Nephron progenitor cell (in vitro differentiated cells): ENCODE measurements at places on chromosomes 12 and 14.

GRCh38 chr12:116247377-116247776 is 30.1 kb downstream of the MED13L start:
- DNase-seq, result no peak

DNA sequence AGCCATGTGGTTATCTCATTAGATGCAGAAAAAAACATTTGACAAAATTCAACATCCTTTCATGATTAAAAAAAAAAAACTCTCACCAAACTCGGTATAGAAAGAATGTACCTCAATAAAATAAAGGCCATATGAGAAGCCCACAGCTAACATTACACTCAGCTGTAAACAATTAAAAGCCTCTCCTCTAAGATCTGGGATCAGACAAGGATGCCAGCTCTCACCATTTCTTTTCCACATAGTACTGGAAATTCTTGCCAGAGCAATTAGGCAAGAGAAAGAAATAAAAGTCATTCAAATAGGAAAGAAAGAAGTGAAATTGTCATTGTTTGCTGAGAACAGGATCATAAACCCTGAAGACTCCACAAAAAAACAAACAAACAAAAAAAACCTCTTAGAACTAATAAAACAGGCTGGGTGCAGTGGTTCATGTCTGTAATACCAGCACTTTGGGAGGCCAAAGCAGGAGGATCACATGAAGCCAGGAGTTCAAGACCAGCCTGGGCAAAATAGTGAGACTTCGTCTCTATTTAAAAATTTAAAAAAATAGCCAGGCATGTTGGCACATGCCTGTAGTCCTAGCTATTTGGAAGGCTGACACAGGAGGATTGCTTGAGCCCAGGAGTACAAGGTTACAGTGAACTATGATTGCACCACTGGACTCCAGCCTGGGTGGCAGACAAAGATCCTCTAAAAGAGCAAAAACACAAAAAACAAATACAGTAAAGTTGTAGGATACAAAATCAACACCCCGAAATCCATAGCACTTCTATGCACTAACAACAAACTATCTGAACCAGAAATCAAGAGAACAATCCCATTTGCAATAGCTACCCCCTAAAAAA is 114.4 kb downstream of the FOXA1 start:
- no peak for DNase-seq

GRCh38 chr12:49542592-49543160 is 3.8 kb downstream of the KCNH3 start:
- no peak for DNase-seq

GRCh38 chr12:38695057-38695456 is 210.3 kb downstream of the CPNE8 start:
- DNase-seq, result no peak

DNA sequence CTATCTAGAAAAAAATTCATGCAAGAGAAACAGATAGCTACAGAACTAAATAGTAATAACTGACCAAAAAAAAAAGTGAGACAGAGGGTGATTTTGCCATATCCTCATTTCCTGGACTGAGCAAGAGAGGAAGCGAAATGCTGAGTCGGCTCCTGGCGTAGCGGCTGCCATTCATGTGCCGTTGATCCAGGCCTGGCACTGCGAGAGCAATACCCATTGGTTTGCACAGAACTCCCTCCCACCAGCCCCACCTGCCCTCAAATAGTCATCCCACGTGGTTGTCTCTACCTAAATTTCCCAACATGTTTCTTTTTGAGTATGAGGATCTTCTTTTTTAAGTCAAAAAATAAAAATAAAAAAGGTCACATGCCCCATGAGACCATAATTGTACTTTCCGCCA is 9.4 kb upstream of the WNT5B start:
- DNase-seq, result no peak

DNA sequence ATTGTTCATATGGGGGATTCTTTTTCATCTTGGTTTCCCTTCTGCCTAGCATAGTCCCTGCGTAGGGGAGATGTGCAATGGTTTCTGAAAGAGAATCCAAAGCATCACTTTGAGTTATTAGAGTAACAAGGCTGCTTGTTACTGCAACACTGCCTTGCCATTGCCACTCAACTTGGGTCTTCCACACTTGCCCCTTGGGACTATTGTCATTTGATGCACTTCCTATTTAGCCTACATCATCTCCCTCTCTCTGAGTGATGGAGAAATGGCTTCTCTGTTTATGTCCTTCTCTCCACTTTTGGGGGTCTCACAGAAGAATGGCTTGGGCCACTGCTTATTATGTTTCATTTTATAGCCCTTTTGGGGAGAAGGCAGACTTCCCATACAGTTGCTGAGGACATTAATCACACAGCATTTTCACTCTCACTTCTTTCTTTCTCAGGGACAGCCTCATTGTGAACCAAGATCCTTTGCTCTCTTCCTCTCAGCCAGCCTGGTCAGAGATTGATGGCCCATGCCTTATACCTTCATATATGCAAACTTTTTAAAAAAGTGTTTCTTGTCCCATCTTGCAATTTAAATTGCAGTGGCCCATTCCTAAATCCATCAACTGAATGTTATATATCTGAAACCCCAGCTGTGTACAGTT is 50.8 kb upstream of the POC1B start:
- DNase-seq, result no peak

DNA sequence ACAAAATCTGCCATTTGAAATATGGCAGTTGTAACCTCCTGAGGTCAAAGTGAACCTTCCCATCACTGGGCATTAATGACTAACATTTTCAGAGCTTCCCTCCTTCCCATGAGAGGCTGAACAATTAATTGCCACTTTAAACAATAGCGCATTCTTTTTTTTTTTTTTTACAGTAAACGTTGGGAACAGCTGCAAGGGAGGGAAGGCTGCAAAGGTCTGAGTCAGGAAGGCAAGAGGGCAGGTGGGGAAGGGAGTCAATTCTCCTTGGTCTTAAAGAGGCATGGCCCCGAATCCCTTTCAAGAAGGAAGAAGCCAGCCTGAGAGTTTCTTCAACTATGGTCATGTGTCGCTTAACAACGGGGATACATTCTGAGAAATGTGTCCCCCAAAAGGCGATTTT is 41.0 kb upstream of the PLEKHG3 start:
- no peak for DNase-seq

DNA sequence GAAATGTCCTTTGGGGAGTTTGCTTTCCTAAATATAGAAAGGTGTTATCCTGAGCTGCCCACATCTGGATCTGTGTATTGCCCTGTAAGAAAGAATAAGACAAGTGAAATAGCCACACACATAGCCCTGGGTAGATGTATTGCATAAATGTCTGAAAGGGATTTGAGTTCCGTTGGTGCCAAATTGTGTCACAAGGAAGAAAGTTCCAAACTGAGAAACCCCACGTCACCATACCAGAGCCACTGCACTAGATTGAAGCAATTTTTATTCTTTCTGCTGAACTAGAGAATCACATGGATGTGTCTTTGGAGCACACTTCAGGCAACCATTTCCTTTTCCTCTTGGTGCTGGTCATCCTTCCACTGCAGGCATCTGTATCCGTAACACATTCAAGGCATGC is 5.0 kb downstream of the RNASE9 start:
- no peak for DNase-seq

- no peak for DNase-seq
Observed at GRCh38 chr12:10027721-10028120, 2.8 kb upstream of the CLEC9A start.

GRCh38 chr14:71319666-71320065 is 412.4 kb downstream of the PCNX1 start:
- peak; percentile 4 for DNase-seq

- no peak for DNase-seq
Observed at GRCh38 chr14:105738638-105739037, 212.3 kb downstream of the TMEM121 start.

DNA sequence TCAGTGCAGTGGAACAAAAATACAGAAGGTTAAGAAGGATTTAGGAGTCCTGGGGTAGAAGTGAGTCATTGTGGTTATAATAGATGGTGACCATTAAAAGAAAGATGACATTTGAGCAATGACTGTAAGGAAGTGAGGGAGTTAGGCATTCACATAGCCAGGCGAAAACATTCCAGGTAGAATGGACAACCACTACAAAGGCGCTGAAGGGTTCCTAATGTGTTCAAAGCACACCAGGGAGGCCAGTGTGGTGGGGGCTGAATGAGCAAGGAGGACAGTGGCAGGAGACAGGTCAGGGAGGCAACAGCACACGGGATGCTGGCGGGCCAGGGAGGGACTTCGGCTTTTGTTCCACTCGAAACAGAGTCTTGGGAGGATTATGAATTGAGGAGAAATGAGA is 129.9 kb downstream of the NPAS3 start:
- no peak for DNase-seq

GRCh38 chr14:60653701-60654161 is 4.5 kb upstream of the SIX1 start:
- DNase-seq, result no peak

DNA sequence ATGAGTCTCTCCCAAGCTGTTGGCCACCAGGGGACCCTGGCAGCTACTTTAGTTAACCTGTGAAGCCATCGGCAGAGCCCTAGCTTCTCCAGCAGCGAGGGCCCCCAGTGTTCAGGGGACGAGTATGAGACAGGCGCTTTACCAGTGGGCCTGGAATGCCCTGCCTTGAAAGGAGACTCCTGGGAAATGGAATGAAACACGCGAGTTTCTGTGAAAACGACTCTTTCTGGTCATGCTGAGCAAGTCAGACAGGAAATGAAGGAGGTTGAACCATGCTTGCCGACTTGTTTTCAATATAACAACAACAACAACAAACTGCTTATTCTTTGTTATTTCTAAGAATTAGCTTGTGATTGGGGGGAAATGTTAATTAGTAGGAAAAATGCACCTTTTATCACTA is 42.9 kb downstream of the SFSWAP start:
- DNase-seq, result no peak

DNA sequence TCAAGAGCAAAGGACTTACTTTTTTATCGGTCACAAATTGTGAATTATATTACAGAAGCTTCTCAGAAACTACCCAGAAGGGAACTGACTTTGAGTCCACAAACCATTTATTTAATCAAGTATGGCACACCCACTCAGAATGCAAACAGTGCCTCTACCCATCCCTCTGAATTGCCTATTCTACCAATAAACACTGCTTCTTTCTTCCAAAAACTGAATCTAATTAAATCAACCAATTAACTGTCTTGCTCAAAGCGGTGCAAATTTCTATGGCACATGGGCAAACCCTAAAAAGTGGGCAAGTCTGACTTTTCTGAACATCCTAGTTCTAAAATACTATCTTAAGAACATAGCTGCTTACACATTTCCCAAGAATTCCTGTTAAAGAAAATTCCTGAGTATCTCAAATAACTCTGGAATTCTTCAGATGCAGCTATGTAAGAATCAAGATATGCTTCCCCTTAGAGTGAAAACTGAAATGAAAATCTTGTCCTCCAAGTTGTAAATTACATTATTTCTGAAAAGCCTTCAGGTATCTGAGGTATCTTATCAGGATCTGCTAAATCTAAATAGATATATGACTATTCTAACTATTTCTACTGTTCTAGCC is 4.3 kb downstream of the SPTLC2 start:
- no peak for DNase-seq

- no peak for DNase-seq
Observed at GRCh38 chr14:59317798-59318505, 129.5 kb downstream of the DAAM1 start.

DNA sequence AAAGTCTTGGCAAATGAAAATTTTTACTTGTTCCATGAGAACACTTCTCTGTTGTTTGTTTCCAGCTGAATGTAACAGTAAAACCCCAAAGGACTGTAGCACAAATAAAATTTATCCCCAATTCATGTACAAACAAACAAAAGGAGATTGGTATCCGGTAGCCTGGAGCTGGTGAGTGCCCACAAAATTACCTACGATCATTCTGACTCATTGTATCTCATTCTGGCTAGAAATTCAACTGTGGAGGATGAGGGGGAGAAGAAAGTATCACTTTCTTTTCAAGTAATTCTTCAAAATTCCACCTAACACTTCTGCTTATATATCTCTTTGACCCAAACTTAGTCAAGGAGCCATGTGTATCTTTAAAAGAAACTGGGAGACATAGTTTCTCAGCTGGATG is 268.5 kb downstream of the ALG10B start:
- no peak for DNase-seq

- no peak for DNase-seq
Observed at GRCh38 chr14:104346608-104347007, 208.2 kb downstream of the KIF26A start.

- DNase-seq, result peak; percentile 42
Observed at GRCh38 chr12:111035578-111036301, 115.4 kb upstream of the MYL2 start.

DNA sequence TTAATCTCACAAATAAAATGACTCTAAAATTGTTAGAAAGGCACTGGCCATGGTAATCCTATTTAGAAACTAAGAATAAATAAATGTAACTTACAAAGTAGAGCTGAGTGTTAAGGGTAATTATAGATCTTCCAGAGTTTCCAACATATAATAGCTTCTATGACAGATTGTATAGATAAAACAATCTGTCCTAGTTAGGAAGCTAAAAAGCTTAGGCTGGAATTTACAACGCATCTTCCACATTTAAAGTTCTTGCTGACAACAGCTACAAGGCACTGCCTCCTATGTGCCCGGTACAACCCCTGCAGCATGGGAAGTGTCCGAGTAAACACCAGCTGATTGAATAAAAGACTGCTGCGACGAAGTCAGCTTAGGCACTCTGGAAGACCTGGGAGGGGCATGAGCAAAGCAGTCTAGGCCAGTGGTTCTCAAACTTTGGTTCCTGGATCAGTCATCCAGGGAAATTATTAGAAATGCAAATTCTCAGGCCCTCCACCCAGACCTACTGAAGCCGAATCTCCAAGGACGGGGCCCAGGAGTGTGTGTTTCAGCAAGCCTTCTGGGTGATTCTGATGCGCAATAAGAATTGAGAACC is 635.6 kb upstream of the TBX3 start:
- DNase-seq, result no peak

DNA sequence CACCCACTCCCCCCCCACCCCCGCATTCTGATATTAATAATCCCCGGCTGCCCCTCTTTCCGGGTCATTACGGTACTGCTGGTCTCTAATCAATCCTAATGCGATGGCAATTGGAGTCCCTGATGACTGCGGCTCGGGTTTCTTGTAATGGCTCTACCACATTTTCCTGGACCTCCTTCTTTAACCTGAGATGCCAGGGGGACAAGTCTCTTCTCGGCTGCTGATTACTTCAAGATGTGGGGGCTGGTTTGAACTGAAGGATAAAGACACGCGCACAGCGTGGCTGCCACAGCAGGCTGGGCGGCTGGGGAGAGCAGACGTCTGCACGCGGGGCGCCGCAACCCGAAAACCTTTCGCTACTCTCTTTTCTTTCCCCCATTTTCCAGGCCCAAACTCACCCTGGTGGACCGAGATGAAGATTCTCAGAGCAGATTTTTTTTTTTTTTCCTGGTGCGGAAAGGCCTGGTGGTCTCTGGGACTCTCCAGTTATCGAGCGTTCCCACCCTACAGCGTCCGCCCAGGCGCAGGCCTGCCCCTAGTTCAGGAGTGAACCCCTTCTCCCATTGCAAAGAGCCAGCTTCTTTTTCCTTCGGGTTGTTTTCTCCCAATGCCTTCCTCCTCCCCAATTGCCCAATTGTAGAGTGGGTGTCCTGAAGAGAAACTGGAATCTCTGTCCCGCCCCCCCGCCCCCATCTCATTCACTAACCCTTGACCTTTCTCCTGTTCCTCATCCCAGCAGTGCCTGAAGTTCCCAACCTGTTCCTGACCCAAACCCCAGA is 6.0 kb upstream of the SIX1 start:
- DNase-seq, result peak; percentile 53

GRCh38 chr12:2335513-2335912 is 282.7 kb downstream of the CACNA1C start:
- no peak for DNase-seq
